ENCODE measurements at places on chromosomes 7 and 10.

DNA sequence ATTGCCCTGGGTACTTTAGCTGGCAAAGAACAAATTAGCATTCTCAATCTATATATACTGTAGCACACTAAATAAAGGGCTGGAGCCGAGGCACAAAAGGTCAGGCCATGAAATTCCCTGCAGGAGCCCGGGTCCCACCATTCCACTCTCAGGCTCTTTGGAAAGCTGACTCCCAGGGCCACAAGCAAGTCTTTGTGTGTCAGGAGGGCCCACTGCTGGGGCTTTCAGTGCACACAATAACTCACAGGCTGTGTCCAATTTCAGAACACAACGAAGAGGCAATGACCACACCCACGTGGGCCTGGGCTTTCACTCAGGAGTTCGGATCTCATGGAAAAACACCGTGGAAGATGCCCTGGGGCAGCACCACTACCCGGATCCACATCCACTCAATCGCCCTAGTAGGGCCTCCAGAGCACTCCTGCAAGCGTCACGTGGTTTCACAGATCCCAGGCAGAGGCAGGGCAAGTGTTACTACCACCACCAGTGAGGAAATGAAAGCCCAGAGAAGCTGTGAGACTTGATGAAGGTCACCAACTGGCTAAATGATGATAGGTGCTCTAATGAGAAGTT is 60.3 kb downstream of the COBL start:
- DNase-seq, result no peak

DNA sequence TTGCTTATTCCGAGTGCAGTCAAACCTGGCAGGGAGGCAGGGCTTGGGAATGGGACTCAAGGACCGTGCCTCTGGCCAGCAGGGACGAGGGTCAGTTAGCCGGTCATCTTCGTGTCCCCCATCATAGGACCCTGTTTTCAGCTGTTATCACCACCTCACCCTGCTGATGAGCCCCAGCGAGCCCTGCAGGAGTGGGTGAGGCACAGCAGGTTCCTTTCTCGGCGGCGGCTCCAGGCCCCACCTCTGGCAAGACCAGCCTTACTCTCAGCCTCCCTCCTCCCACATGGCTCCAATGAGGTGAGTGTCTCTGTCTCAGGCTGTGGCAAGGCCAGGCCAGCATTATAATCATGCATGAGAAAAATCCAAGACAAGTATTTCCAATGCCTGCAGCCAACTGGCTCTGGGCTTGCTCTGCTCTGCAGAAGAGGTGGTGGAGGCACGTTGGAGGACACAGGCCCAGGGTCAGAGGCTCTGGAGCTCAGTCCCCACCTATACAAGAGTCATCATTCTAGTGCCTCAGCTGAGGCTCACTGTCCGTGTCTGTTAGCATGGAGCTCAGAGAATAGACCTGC is 15.7 kb downstream of the PKD1L1 start:
- DNase-seq, result no peak

DNA sequence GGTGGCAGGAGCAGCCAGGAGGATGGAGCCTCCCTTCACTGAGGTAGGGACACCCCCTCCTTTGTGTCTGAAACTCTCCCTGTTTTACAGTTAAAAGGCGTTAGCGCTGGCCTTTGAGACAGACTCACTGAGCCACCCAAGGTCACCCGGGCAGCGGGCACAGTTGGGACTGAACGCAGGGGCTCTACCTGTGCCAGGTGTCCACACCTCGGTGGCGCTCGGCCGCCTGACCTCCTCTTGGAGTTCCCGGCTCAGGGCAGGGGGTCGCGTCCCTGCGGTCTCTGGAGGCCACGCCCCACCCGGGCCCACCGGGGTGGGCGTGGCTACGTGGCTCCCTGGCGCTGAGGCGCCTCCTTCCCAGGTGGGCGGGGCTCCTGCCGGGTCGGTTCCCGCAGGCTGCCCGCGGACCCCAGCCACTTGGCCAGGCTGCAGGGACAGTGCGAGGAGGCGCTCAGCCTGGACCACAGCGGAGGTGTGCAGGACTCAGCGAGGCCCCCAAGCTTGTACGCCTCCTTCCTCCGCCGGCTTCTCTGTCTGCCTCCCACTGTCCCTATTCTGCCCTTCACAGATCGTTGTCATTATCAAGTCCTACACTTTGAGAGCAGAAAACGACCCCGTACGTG is 39.9 kb upstream of the LEP start:
- no peak for DNase-seq

DNA sequence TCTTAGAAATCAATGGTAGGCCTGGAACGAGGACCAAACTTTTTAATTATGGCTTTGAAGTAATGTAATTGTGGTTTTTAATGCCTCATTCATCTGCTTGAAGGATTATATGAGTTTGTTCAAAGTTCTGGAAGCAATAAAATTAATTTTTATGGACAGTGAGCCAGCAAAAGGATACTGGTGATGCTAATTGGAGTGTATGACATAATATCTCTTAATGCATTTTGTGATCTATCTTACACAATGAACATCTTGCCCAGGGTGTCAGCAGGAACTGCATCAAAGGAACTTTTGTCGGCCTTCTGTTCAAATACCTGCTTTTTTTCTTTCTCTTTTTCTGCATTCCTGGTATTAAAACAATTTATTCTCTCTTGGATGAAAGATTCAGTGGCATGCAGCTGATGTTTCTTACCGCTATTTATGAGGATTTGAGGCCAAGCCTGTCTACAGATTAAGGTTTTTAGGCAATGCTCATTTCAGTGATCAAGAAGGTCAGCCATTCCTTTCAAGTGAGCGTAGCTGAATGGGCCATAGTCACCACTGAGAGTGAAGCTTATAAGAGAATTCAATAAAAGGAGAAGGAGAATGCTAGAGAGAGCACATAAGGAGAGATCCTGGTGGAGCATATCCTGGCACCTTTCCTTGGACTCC is 974.8 kb downstream of the SORCS3 start:
- DNase-seq, result no peak

- DNase-seq, result no peak
Measured at GRCh38 chr7:128923411-128923800, 12.9 kb upstream of the KCP start.
